ENCODE measurements at places on chromosomes 2 and 18.

GRCh38 chr2:207530160-207531031 is 634 bp downstream of the CREB1 start:
- DNase-seq = peak; percentile 11

GRCh38 chr2:67037655-67038054 is 359.5 kb upstream of the ETAA1 start:
- DNase-seq = no peak

GRCh38 chr2:119548516-119549120 is 4.4 kb downstream of the CFAP221 start:
- no peak for DNase-seq

DNA sequence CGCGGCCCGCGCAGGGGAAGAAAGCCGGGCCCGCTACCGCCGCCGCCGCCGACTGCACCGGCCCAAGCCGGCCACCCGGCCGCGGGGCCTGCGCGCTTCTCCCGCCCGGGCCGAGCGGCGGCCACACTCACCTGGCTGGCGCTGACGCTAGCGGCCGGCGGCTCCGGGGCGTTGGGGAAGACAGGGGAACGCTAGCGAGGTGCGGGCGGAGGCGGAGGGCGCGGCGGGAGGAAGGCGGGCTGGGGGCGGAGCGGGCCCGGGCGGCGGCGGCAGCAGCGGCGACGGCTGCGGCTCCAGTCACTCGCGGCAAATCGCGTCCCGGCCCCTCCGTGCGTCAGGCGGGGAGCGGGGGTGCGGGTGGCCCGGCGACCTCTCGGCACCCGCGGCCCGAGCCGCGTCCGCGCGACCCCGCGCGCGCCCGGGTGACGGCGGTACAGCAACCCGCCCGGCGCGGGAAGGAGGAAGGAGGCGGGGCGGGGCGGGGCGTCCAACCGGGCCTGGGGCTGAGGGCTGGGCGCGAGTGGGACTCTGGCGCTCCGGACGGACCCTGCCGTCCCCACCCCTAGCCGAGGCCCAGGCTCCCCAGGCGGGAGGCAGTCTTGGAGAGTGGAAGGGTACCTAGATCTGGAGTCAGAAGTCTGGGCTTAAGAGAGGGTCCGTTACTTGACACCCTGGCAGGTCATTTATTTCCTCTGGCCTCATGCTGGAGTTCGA is at the start of gene SESTD1:
Gene SESTD1 (minus strand): TSS at position 465 of the 714 bp plus-strand sequence. CDS start 72,991 bp downstream, outside the sequence.
- DNase-seq = peak; percentile 17

DNA sequence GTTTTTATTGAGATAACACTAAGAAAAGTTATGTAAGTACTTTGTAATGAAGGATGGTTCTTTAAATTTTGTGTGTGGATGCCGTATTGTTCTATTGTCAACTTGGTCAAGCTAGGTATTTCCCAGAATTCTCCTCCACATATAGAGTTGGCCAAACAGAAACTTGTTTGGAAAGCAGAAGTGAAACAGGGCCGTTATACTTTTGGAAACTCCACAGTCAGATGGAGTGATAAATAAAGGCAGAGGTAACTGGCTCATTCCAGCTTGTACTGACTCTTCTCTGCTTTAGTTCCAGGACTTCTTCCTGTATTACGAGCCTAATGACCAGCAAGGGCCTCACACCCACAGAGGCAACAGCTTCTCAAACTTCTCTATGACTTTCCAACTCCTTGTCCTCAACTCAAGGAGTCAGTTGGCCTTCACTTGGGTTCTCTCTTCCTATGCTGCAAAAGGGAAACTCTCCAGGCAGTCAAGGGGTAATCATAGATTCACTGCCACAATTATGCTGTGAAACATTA is 16.4 kb upstream of the STARD7 start:
- DNase-seq = no peak

GRCh38 chr2:128187032-128187654 is 96.1 kb downstream of the UGGT1 start:
- DNase-seq = no peak

GRCh38 chr2:218327451-218328210 is 29.0 kb upstream of the CATIP start:
- no peak for DNase-seq

DNA sequence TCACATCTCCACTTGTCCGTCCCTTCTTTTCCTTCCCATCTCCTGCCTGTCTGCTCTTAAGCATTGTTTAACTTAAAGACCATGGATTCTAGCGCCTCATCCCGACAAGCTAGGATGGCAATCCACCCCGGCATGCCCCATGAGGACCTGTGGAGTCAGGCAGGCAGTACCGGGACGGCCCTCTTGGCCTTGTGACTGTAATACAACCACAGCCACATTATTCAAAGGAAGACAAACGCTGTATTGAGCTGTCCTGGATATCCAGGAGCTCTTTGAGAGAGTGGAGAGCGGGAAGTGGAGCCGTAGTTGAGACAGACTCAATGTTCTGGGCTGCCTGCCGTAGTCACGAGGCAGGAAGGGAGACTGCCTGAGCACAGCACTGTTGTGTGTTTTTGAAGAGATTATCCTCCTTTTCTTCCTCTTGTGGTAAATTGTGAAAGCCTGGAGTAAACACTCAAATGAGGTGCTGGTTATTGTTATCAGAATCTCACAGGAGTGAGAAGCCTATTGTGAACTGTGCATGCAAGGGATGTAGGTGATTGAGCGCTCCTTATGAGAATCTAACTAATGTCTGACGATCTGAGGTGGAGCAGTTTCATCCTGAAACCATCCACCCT is 929.8 kb upstream of the CNTNAP5 start:
- DNase-seq = no peak

- no peak for DNase-seq
Observed at GRCh38 chr2:214775971-214776370, 33.5 kb downstream of the BARD1 start.

- DNase-seq = no peak
Observed at GRCh38 chr2:74908748-74909444, 49.5 kb upstream of the POLE4 start.

DNA sequence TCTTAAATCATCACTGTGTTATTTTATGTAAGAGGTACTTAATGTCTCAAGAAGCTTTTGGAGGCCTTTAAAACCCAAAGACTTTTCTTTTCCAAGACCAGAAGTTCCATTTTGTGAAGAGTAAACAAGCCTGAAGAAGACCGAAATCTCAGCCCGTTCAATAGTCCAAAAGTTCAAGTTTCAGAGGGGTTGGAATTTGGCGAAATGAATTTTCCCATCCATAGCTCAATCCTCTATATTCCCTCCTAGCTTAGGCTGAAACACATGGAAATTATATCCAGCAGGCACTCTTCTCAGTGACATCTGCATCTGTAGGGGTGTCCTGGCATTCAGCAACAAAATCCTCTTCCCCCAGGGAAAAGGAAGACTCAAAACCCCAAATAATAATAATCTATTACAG is 344.6 kb downstream of the ARHGAP15 start:
- DNase-seq = no peak

GRCh38 chr2:174312581-174313234 is 22.0 kb upstream of the SP9 start:
- no peak for DNase-seq

- no peak for DNase-seq
Observed at GRCh38 chr2:146850746-146851145, 994.1 kb upstream of the ACVR2A start.

- DNase-seq = no peak
Observed at GRCh38 chr2:233810385-233810784, 32.3 kb downstream of the MROH2A start.

DNA sequence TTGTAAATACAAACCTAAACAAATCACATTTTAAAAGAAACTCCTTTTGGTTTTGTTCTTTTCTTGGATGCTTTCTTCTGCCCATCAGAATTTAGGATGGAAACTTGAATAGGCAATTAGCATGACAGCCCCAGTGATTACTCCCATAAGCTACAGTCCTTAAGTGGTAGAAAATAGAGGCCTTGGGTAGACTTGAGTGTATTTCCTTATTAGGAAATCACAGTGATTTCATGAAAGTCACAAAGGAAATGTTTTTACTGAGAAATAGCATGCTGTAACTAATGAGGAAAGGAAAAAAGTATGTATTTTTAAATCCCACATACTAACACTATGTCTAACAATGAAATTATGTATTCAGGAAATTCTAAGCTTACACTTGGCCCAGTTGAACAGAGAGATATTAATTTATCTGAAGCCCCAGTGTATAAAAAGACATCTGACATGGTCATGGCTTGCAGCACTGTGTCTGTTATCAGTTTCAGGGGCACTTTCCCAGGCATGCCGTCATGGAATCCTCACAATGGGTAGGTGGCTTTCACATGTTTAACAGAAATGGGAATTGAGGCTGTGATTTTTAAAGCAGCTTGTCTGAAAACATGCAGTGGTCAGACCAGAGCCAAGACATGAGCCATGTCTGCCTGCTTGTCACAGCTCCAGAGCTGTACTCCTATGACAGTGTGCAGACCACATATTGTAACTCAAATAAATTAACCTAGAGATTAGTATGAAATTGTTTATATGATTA is 79.7 kb upstream of the TRIB2 start:
- DNase-seq = no peak

DNA sequence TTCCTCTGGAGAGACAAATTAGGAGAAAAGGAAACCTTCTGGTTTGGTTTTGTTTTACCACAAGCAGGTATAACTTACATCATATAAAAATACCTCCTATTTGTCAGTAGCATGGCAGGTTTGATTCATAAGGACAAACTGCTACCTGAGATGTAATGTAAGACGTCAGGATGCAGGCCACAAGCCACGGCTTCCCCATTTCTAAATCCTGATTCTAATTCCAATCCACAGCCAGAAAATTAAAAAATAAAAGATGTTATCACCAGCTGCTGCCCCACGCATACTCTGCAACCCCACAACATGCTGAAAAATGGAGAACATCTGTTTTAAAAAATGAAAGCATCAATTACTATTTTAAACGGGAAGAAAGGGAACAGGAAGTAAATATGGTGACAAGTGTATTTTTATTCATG is 197.6 kb downstream of the BCL11A start:
- DNase-seq = no peak

- no peak for DNase-seq
Observed at GRCh38 chr2:100845141-100845991, 25.4 kb downstream of the NPAS2 start.

DNA sequence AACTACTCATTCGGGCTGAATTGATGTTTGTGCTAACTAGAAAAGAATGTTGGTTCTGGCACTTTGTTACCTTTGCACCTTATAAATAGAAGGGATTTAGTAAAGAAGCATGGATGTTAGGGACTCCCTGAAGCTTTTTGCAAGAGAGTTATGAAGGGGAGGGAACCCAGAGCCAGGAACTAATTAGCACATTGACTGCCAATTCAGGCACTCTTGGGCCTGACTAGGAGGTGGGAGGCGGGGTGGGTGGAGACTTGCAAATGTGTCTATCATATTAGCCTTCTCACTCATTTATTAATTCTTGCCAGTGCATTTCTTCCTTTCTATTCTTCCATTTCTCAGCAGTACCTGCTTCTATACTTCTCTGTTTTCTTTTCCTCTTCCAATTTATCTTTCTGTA is 1022.4 kb downstream of the TMEM182 start:
- no peak for DNase-seq

DNA sequence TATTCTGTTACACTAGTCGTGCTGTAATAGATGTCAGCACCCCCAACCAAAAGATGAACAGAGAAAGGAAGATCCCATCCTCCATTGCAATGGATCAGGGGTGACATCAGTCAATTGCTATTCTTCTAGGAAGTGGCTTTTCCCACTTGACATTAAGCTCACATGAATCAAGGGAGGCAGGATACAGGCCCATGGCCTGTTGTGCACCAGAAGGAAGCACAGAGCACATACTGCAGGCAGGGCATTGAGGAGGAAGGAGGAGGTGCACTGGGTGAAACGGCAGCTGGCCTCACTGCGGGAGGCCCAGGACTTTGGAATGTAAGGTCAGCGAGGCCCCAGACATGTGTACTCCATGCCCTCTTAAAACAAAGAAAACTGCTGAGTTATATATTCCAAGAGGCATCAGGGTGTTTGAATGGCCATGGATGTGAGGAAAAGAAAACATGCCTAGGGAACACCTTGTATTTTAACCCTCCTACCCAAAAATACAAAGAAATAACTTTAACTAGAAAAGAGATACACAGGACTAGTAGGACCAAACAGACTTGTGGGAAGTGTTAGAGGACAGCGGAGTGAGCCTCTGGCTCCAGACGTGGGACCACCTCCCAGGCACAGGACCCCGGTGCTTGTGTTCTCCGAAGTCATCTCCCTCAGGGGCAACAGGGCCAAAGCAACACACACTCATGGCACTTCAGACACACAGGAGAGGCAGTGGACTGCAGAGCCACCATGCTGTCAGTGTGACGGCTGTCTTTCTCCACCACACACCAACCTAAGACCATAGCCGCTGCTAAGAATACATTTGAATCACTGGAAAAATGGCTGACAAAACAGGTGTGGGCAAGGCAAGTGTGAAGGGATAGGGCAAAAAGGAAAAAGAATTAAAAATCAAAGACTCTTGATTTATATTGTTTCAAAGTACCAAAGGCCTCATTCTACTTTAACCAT is 51.4 kb upstream of the RIOK3 start:
- no peak for DNase-seq

DNA sequence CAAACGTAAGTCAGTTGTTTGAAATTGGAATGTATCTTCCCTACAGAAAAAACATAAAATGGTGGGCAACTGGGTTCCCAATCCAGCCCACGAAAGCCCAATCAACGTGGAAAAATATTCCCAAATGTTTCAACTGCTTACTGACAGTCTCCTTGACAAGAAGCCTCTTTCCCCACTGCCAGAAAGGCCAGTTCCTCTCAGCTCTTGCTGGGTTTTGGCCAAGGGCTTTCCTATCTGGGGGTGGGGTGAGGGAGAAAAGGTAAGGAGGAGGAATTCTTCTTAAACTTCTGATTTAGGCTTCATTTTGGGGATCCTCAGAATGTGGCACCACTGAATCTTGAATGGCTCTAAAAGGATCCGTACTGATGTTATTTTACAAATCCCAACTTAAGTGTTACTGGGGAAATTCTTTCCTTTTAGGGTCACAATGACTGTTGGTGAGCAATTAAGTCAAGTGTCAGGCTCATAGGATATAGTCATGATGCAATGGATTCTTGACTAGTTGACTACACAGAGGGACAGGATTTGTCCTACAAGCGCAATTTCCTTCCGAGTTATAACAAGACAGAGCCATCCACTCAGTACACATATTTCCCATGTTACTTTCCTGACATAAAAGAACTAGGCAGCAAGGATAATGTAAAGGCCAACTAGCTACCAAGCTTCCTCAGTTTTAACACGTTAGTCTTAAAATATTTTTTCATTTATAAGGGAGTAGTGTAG is 73.6 kb downstream of the SPRED2 start:
- DNase-seq = no peak

- DNase-seq = no peak
Observed at GRCh38 chr18:79915161-79916127, 36.0 kb downstream of the SLC66A2 start.

GRCh38 chr18:21914739-21915319 is 174.2 kb downstream of the MIB1 start:
- no peak for DNase-seq
